GM04503 (cell line): ENCODE measurements at places on chromosomes 3 and 15.

- DNase-seq, result no peak
Measured at GRCh38 chr3:49410846-49411534, 786 bp downstream of the RHOA start.

GRCh38 chr3:15458212-15458780, 30.9 kb downstream of the EAF1 start:
- no peak for DNase-seq

- no peak for DNase-seq
Measured at GRCh38 chr3:73604451-73604850, 20.3 kb downstream of the PDZRN3 start.

GRCh38 chr3:45479621-45480035, 91.3 kb downstream of the LARS2 start:
- DNase-seq, result peak; percentile 79
